ENCODE measurements at places on chromosomes 5 and 9. TPM values are rescaled to one million over a fixed set of nuclear protein-coding genes. Genes with fewer than 3 reads are reported as not detected.

SLC4A9 gene
- not detected for total RNA-seq

GRCh38 chr5:114477816-114478334 is 116.0 kb downstream of the KCNN2 start:
- ATAC-seq, result no peak

- no peak for ATAC-seq
These were observed 691.4 kb downstream of the DNAH5 start for GRCh38 chr5:13253111-13253510.

LHX3 gene
- total RNA-seq, result 0.26 TPM

- no peak for ATAC-seq
These were observed 166.8 kb downstream of the HSD17B3 start for GRCh38 chr9:96135076-96135752.

DNA sequence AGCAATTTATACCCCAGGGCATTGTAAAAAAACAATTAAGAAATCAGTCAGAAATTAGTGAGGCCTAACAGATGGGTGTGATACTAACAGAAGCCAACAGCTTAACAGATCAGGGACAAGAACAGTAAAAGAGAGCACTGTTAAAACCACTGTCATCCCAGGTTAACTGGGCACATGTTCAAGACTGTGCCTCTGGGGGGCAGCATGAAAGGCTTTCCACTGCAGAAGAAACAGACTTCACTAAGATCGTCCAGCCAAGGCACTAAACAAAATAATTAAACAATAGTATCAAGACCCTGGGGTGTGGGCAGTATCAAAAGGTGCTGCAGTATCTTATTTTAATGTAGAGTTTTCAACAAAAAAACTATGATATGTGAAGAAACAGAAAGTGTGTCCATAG is 43.5 kb downstream of the FBN2 start:
- no peak for ATAC-seq

GRCh38 chr9:97411440-97411788 is 482 bp upstream of the TDRD7 start:
- ATAC-seq, result no peak

- ATAC-seq, result no peak
These were observed 66.4 kb upstream of the SPRY4 start for GRCh38 chr5:142391058-142391845.

GRCh38 chr5:178651046-178651810 is 24.4 kb upstream of the CLK4 start:
- ATAC-seq, result no peak

DNA sequence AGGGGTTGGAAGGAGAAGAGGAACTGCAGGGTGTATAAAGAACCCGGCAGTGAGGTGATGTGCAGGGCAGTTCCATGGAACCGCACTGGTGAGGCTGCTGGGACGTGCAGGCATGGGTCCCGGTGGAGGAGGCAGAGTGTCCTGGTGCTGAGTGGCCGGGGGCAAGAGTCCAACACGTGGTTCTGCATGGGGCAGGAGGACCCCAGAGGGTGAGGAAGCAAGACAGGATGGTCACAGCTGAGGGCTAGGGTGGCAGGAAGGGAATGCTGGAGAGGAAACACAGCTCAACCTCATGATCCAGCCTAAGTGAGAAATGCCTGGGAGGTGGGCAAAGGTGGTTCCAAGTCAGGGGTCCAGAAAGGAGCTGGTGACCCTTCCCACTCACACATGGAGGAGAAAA is 87.2 kb downstream of the S1PR3 start:
- no peak for ATAC-seq

IFNA8 gene
- total RNA-seq, result not detected

ACTBL2 gene
- not detected for total RNA-seq

CDC20B gene
- total RNA-seq, result 0.50 TPM

DNA sequence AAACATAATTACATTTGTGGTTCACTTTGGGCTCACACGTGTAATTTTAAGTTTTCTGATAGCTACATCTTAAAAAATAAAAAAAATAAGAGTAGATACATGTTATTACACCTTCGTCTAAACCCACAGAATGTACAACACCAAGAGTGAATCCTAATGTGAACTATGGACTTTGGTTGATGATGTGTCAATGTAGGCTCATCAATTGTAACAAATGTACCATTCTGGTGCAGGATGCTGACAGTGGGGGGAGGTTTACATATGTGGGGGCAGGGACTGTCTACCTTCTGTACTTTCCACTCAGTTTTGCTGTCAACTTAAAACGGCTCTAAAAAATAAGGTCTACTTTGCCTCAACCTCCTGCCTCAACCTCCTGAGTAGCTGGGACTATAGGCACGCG is 2.5 kb upstream of the RECK start:
- ATAC-seq, result no peak

DNA sequence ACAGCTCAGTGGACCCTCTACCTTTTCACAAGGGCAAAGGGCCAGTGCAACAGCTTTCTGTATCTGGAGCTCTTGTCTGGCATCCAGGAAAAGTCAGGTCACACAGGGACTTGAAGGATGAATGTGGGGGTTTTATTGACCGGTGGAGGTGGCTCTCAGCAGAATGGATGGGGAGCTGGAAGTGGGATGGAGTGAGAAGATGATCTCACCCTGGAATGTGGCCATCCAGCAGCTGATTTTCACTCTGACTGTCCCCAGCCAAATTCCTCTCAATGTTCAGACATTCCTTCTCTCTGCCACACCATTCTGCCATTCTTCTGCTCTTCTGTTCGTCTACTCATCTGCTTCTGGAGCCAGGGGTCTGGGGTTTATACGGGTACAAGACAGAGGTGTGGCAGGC is 1119.9 kb downstream of the TAF11L14 start:
- ATAC-seq, result no peak

GRCh38 chr9:112050544-112051475 is 124.3 kb downstream of the SUSD1 start:
- ATAC-seq, result no peak

GRCh38 chr9:123807251-123807650 is 122.7 kb downstream of the DENND1A start:
- ATAC-seq, result no peak

BASP1 gene
- total RNA-seq, result 0.49 TPM

- peak; percentile 55 for ATAC-seq
These were observed 13.9 kb downstream of the PTAR1 start for GRCh38 chr9:69745716-69746437.

- peak; percentile 95 for ATAC-seq
These were observed 118.4 kb upstream of the PRSS3 start for GRCh38 chr9:33676746-33677505.

- ATAC-seq, result peak; percentile 18
These were observed 24.9 kb upstream of the ZSWIM6 start for GRCh38 chr5:61307191-61307590.

GRCh38 chr9:2934883-2935282 is 91.0 kb upstream of the PUM3 start:
- no peak for ATAC-seq

AHRR gene
- 9.1 TPM for total RNA-seq

- ATAC-seq, result no peak
These were observed 5.6 kb downstream of the TPRN start for GRCh38 chr9:137194909-137195308.

GRXCR2 gene
- not detected for total RNA-seq

DNA sequence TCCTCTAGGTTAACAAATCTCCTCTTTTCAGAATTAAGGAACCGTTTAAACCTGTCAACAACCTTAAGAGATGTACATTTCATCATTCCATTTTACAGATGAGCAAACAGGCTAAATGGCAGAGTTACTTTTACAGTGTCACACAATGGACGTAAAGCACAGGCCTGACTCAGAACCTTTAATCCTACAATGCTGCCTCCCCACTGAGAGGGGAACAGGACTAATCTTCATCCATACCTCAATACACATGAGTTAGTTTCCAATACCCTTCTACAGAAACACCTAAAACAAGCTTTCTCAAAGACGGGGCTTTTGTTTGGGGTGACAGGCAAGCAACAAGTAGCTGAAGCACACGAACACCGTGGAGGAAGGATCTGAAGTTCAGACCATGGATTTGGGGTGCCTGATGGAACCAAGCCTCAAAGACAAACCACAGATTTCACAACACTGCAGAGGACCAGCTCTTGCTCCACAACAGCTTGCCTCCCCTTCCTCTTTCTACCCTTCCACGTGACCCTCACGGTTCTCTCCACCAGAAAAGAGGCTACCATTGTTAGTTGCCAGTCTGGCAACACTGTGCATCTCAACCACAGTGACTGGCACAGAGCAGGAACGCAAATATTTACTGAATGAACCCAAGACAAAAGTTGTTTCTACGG is 1.8 kb downstream of the RNF130 start:
- ATAC-seq, result no peak

DNA sequence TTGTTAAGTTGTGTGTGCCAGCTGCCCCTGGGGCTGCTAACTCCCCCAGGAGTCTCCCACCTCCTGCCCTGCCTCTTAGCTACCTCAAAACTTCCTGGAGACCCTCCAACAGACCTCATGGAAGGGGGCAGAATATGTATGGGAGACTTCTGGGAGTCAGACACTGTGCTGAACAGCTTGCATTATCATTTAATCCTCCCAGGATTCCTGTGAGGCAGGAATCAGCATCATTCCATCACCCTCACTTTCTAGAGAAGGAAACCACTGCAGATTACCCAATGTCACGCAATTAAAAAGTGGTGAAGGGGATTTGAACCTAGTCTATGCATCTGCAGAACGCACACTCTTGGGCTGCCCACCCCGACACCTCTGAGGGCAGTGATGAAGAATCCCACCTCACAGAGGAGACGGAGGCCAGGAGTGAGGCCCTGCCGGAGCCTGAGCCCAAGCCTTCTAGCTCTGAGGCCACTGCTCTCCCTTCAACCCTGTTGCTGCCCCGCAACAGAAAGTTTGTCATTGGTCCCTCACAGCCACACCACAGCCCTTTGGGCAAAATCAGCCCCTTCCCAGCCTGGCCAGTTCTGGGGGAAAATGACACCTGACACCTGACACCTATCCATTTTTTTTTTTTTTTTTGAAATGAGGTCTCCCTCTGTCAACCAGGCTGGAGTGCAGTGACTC is 30.3 kb upstream of the IL17B start:
- ATAC-seq, result no peak

ADGRD2 gene
- 13.3 TPM for total RNA-seq

EMB gene
- total RNA-seq, result 18.1 TPM

- no peak for ATAC-seq
These were observed 2.9 kb downstream of the TCERG1 start for GRCh38 chr5:146450002-146450401.

CSF1R gene
- total RNA-seq, result 1.2 TPM

- ATAC-seq, result no peak
These were observed 96.5 kb downstream of the DAPK1 start for GRCh38 chr9:87594194-87594593.

DNA sequence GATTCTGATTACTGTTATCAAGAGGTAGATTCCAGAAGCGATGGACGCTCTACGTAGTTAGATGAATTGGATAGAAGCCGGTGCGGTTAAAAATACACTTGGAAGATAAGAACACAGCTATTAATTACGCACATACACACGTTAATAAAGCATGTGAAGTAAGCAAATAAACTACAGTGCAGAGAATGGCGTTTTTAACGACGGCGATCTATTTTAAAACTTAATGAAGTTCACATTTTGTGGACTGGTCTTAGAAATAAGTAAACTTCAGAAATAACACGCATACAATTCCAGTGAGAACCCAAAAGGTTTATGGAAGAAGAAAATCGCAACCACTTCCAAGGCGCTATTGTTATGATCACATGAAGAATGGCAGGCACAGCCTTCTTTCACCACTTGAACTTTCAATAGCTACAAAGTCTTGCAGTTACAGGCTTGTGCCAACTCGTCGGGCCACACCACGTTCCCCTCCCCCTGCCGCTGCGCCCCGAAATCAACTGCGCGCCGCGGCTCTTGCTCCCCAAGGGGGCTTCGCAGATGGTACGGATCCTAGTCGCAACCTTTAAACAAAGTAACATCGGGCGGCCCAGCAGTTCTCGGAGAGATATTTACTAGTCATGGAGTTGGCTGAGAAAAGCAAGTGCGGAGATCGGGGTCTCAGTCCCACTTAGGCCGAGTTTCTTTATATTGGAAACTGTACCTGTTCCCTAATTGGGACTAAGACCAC is 866 bp upstream of the SEMA6A start:
- no peak for ATAC-seq

- no peak for ATAC-seq
These were observed 96.5 kb upstream of the SMARCA2 start for GRCh38 chr9:1918622-1919021.

BTNL9 gene
- total RNA-seq, result 3.7 TPM

- ATAC-seq, result peak; percentile 94
These were observed 65.6 kb upstream of the FRRS1L start for GRCh38 chr9:109232449-109233237.

DNA sequence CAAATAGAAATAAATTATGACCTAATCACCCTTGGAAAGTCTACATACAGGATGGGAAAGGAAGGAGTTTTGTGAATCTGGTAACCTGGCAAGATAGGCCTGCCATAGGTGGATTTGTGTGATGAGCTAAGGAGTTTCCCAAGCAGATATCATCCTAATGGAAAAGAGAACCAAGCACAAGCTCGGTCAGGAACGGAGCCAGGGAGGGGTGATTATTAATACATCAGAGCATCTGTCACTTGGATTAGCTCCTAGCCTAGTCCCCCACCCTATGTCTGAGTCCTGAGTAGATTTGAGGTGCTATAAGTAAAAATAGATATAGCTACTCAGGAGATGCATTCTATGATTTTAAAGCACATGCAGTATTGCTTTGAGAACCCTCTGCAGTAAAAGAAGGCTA is 57.3 kb upstream of the SMARCA2 start:
- no peak for ATAC-seq

DNA sequence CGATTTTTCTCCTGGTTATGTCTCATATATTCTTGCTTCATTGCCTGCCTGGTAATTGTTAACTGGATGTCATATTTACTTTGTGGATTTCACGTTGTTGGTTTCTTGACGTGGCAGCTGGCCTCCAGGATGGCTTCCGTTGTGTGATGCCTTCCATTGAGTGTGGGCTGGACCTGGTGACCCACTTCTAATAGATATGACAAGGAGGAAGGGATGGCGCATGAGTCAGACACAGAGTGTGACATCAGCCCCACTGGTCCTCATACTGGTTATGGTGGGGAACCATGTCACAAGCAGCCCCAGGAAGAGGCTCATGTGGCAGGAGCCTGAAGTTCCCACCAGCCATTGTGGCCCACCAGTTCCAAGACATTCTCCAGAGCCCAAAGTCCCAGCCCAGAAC is 6.4 kb upstream of the PAEP start:
- no peak for ATAC-seq

- ATAC-seq, result peak; percentile 86
These were observed 203.4 kb downstream of the GADD45G start for GRCh38 chr9:89808076-89808755.

GRCh38 chr9:122498883-122499288 is 11.7 kb upstream of the OR1J2 start:
- ATAC-seq, result no peak

HEMGN gene
- total RNA-seq, result 1.0 TPM

SNX2 gene
- total RNA-seq, result 52.6 TPM

ZFP37 gene
- 1.7 TPM for total RNA-seq

GRCh38 chr9:130034570-130034969 is 8.4 kb downstream of the FNBP1 start:
- ATAC-seq, result no peak

GRCh38 chr5:93886917-93887361 is 145.5 kb upstream of the POU5F2 start:
- ATAC-seq, result no peak

- peak; percentile 8 for ATAC-seq
These were observed 63.4 kb downstream of the GOLM1 start for GRCh38 chr9:86035827-86036440.

PDLIM4 gene
- total RNA-seq, result 29.8 TPM

Measured in motor neuron (in vitro differentiated cells).